ENCODE measurements at places on chromosomes 6 and 20.

DNA sequence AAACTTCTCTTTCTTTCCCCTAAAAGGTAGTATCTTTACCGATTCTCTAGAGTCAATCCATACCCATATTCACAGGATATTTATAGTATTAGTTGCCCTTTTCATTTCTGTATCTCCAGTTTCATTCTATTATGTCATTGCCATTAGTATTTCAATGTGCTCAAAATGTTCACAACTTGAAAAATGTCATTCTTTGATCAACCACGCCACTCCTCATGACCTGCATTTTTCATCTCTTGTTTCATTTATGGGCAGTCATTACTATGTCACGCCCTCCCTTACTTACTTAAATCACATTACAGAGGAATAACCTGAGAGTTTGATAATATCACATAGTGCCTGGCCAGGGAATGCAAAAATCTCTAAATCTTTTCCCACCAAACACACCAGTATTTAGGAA, 427.3 kb upstream of the GJE1 start:
- DNase-seq, result no peak

GRCh38 chr6:12348530-12349511, 58.7 kb downstream of the EDN1 start:
- DNase-seq, result no peak

DNA sequence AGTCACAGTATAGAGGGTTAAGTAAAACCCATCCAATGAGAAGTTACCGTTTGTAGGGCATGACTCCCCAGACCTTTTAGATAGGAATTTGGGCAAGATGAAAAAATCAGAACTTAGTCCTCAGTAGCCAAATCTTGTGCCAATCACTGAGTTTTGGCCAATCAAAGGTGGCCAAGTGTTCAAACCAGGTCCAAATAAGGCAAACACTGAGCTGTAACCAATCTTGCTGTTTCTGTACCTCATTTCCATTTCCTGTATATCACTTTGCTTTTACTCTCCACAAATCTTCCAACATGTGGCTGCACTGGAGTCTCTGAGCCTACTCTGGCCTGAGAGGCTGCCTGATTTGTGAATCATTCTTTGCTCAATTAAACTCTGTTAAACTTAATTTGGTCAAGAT, 81.8 kb upstream of the GPR6 start:
- DNase-seq, result no peak

DNA sequence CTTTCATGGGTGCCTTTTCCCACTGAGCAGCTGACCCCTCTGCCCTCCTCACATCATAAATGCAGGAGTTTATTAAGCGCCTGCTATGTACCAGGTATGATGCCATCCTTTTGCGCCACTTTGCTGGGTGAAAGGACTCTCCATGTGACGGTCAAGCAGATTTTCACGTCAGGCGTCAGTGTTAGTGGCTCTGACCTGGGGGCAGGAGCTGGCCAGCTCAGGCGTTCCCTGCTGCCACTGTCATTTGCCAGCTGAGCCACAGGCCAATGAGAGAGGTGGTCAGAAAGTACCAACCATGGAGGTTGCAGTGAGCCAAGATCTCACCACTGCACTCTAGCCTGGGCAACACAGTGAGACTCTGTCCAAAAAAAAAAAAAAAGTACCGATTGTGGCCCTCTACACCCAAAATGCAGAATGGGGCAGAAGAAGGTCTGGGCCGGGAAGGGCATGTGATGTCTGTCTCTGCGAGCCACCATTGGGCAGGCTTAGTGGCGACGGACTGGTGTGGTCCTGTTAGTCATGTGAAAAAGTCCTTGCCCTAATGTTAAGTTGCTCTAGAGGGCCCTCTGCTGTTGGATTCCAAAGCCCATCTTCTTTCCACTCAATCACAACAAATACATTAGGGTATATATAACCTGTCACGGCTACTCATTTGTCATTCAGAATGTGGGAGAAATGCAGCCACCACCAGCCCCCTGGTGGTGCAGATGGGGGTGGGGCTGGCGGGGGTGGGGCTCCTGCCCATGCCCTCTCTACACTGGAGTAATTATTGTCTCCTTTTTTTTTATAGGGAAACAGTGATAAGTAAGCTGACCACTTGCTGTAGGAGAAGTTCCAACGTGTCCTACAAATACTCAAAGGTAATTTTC, 18.4 kb upstream of the SLC22A1 start:
- DNase-seq, result no peak

DNA sequence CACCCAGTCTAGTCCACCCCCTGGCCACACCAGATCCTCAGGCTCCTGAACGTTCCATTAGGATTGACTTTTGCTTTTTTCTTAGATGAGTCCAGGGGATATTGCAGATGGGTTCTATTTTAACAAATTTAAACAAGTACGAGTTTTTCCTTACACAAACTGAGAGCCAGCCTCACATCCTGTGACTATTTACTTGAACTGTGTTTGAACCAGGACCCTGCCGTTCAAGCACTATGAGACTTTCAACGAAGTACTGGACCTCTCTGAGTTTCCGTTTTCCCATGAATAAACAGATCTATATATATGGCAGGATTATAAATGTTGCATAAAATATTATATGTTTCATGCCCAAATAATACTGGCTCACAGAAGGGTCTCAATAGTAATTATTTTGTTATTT, 1.4 kb upstream of the METTL24 start:
- DNase-seq, result no peak

GRCh38 chr20:37776526-37776925, 82.7 kb downstream of the CTNNBL1 start:
- DNase-seq, result no peak

DNA sequence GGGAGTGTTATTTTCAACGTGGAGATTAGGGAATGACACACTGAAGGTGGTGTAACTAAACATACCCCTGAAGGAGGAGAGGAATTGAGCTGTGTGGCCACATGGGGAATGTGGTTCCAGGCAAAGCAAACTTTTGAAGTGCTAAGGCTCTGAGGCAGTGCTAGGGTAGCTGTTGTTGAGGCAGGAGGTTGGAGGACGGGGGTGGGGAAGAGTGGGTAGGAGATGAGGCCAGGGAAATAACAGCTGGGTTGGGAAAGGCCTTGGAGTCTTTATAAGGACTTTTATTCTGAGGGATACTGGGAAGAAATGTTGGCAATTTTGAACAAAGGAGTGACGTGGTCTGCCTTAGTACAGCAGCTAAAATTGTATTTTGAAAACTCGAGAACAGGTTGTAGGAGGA, 13.0 kb downstream of the RPRD1B start:
- DNase-seq, result no peak

DNA sequence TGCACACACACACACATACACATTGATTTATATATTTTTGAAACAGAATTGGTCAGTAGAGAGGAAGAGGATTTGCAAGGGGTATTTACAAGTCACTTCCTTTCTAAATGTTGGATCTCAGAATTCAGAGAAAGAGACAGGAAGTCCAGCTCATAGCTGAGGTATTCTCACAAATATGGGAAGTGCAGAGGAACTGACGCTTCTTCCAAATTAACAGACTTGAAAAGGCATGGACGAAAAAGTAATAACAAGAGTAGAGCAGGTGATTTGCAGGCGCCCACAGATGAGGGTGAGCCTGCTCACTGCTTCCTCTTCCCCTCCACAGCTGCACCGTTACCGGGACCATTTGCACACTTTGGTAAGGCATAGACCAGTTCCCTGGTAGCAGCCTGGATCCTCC, 246.4 kb downstream of the PHACTR1 start:
- no peak for DNase-seq

DNA sequence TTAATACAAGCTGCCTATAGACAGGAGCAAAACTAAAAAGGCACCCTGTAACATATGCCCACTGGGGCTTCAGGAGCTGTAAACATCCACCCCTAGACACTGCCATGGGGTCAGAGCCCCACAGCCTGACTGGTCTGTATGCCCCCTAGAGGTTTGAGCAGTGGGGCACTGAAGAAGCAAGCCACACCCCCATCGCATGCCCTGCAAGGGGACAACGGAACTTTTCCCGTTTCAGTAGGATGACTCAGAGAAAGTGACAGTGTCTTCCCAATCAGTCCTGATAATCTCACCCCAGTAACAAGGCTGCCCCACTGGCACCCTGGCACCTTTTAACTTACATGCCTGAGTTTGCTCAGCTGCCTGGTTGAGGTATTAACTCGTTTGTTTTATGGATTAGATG, 35.9 kb downstream of the BEND3 start:
- no peak for DNase-seq

- no peak for DNase-seq
These were observed 26.0 kb upstream of the CLVS2 start for GRCh38 chr6:122969999-122970533.

GRCh38 chr6:129709196-129709768, 695 bp downstream of the ARHGAP18 start:
- DNase-seq, result no peak

DNA sequence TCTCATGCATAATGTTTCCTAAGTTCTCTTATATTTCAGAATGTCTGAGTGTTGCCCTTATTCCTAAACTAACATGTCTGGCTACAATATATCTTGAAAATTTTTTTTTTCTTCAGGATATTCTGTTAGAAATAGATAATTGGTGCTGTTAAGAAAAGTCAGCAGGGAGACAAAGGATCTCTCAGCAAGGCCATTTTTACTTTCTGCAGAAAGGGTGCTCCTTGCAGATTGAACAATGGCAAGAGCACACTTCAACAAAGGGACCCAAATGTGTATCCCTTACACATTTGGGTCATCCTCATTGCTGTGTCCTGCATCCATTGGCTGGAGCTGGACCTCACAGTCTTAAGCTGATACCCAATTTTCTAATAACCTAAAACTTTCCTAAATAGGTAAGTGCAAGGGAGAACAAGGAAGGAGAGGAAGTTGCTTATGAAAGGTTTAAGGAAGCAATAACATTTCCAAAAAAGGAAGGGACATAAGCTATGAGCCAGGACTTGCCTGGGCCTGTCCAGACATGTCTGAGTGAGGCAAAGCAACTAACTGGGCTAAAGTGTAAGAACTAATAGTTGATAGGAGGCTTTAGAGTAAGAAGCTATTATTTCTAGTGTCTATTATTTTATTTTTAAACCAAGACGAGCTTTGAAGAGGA, 429.6 kb downstream of the BCKDHB start:
- DNase-seq, result no peak

- no peak for DNase-seq
These were observed 348.8 kb upstream of the POU3F2 start for GRCh38 chr6:98485593-98485992.

DNA sequence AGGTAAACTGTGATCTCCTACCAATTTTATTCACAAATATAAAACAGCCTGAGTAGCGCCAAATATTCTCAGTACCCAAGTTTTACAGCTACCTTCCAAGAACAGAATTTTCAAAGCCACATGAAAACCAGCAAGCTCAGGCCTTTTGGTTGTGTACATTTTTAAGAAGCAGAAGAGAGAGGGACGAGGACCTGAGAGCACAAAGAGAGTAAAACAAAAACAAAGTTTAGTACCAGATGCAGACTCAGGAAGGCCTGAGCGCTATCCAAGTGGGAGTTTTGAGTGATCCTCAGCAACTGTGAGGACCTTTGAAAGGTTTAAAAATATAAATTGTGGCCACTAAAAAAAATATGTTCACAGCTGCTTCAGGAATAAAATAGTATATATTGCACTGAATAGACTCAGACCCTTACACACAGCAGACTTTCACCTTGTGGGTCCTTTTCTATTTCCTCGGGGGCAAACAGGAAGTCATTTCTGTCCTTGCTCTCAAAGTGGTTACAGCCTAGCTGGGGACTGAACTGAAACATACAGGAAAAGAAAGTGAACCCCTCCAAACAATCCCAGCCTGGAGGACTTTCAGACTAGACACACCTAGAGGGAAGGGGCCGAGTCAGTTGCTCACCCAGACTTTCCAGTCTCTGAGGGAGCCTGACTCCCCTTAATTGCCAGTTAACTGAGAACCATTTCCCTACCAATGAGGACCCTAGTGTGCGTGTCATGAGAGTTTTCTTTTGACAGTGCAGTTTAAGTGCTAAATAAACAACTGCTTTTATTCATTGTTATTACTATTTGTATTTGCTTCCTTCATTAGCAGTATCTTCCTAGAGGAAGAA, 48.5 kb upstream of the NT5E start:
- DNase-seq, result no peak

DNA sequence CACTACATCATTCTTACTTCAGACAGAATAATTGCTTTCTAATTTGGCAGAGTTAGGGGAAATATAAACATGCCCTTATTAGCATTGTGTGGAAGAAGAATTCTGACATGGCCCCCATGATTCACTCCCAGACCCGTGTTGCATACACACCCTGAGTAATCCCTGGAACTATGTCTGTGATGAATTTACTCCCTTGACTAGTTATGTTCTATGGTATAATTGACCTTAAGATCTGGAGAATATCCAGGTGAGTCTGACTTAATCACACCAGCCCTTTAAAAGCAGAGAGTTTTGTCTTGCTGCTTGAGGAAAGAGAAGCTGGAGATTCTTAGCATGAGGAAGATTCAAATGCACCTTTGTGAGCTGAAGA, 262.9 kb downstream of the SOX4 start:
- DNase-seq, result no peak

DNA sequence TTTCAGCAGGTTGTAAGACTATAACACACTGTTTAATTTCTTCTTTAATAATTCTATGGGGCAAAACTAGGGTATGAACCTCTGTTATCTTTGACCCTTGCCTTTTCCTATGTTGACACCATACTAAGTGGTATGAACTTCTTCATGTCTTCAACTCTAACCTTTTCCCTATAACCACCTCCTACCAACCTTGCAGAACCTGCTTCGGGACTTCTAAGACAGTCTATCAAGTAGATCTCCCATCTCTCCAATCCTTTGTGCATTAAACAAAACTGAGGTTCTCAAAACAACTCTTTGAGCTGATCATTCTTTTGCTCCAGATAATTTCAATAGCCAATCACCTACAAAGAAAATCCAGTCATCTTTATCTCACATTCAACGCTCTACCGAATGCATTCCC, 23.4 kb downstream of the SNAP91 start:
- no peak for DNase-seq

GRCh38 chr6:150334790-150335783, 33.7 kb upstream of the IYD start:
- no peak for DNase-seq

DNA sequence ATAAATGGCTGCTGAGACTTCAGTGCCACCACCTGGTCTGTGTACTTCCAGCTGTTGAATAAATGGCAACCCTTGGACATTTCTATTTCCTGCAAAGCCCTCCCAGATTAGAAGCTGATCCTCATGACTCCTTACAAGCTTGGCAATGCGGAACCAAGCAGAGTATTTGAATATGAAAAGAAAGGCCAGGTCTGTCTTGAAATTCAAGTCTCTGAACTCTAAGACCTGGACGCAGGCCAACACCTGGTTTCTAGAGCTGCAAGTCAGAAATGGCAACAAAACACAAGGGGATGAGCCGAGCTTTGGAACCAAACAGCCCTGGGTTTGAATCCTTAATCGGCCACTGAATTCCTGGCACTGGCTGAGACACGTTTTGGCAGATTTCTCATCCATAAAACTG, 353.4 kb downstream of the PTPRT start:
- no peak for DNase-seq

GRCh38 chr6:16486661-16487060, 248.3 kb downstream of the GMPR start:
- DNase-seq, result no peak

DNA sequence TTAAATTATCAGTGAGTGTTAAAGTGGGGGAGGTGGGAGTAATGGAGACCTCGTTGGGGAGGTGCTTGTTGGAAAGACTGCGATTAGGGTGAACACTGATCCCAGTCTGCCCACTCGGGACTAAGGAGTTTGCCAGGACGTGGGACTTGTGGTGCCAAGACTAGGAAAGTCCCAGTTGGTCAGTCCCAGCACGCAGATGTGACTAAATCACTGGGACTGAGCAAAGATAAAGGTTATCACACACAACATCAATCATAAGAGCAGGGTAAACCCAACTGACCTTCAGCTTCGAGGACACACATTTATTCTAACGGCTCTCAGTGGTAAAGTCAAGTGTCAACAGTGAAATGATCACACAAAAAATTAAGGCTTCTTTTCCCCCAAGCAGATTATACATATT, 45.5 kb downstream of the PDE10A start:
- DNase-seq, result no peak

Measured in activated CD4-positive, alpha-beta T cell treated with anti-CD3 and anti-CD28 coated beads for 1 hour (primary cell).